Thoracic aorta (tissue), 2 donors: ENCODE measurements at places on chromosomes 5 and 9.

DNA sequence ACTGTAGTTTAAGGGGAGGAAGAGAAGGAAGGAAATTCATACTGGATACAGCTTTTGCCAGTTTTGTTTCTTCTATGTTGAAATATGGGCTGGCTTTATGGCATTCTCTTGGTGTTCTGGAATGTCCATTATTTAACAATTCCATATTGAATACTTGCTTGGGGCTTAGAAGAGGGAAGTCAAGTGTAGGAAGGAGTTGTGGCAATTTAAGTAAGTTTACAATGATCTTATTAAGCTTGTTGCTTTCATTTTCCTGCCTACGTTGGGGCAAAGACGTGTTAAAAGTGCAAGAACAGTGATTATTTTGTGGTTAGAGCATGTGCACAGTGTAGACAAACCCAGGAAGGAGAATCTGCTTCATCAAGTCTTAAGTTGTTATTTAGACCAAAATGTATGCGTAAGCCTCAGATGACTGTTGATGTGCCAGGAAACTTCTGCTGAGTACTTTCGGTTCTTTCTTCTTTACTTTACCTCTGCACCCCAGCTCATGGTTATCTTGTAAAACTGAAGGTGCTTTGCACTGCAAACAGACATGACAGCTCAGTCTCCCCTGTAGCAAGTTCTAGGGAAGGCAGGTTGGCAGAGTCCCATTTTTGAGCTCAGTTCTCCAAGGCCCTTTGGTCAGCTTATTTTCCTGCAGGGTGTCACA is 75.8 kb downstream of the F2RL2 start:
- no peak for DNase-seq

DNA sequence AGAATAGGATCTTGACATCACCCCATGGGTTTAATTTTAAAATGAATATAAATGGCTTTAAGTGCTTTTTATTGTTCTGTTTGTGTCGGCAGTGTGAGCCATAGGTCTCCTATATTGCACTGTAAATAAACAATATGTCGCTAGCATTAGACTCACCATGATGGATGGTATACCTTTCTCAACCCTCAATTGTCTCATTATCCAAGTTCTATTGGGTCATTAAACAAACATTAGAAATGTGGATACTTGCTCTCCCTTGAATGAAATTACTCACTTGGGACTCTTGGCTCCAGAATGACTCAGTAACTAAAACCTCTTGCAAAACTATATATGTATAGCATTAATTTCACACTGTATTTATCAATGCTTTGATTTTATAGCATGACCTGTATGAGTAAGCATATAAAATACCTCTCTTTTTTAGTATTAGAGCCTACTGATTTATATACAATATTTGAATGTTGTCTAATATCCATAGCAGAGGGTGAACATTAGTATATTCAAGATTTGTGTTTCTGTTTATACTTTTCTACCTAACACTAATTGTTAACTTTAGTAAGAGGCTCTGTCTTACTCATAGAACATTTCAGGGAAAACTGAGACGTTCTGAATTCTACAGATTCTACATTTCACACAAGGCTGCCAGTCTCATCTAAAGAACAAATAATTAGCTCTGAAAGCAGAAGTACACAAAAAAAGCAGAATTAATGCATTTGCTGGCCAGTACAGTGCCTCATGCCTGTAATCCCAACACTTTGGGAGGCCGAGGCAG is 303.8 kb upstream of the PRR16 start:
- DNase-seq: no peak

GRCh38 chr5:169656125-169656901 is 19.2 kb downstream of the DOCK2 start:
- DNase-seq: no peak

DNA sequence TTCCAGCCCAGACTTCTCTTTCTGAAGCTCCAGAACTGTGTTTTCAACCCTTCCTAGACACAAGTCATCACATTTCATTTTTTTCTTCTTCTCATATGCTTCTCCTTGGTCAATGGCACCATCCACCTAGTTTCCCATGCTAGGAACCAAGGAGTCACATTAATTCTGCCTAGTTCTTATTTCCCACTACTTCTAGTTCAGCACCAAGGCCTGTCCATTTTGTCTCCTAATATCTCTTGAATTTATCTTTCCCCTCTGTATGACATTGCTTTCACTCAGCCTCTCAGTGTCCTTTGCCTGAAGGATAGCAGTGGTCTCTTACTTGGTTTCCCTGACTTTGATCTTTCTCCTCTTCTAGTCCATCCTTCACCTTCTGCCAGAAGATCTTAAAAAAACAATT is 38.8 kb downstream of the ARHGEF28 start:
- DNase-seq: no peak

DNA sequence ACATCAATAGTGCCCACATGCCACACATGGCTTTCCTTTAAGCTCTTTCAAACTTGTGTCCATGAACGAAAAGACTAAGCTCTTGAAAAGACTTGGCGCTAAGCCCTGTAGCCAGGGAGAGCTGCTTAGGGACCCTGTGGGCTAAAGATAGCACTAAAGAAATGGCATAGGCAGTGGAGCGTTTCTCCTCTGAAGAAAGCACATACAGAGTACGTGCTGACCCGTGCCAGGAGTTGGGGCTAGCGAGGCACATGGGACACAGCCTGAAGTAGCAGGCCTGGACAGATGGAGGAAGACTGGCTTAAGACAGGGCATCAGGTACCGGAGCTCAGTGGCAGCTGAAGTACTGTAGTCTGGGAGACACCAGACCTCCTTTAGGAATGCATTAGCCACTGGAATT is 39.7 kb downstream of the ADGRV1 start:
- no peak for DNase-seq

- DNase-seq: no peak
These were observed 40.0 kb downstream of the PAPPA start for GRCh38 chr9:116193636-116194035.

- DNase-seq: no peak
These were observed 3.4 kb downstream of the FNBP1 start for GRCh38 chr9:130039528-130040147.

- DNase-seq: no peak
These were observed 154.1 kb downstream of the PCSK1 start for GRCh38 chr5:96278981-96279380.

DNA sequence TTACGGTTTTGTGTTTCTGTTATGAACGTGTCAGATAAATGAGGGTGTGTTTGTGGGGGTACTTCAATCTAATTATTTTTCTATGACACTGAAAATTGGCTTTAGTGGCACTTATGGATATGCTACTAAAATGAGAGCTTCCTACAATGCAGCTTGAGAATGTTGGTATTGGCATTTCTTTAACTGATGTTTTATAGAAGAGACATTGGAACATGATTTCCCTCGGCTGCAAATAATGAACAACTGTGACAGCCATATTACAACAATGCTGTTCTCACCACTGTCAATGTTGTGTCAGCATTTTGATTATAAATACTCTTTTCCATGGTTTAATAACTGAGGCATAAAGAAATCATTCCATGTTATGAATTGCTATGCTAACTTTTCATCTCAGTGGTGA is 279.4 kb downstream of the KDM4C start:
- DNase-seq: no peak

DNA sequence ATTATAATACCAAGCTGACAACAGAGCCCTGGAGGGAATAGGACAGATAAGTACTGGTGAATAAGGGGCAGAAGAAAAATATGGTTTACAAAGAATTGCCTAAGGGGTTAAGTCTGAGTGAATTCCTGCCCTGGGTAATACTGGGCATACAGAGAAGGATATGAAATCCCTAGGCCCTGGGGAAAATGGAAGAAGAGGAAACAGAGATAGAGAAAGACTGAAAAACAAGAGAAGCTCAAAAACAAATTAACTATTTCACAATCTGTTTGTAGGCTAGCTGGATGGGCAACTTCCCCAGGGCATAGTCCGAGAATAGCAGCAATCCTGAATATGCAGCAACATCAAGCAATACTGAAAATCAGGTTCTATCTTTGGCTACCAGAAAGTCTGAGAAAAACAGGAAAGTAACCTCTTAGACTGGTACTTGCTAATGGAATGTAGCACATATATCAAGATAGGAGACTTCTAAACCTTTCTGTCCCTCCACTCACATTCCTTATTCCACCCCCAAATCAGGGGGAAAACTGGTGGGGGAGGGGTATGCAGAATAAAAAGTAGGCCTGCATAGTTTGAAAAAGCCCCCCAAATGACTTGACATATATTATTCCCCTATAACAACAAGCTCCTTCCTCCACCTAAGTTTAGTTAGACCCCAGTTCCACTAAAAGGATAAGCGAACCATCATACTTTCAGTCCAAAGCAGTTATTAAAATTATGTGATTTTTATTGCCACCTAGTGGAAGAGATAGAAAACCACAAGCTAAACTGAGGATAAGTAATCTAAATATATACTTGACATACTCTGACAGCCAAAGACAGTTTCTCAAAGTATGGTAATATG is 20.6 kb downstream of the SLC38A9 start:
- DNase-seq: no peak

GRCh38 chr9:92482329-92482728 is at the start of gene ASPN:
TSS of gene ASPN (minus strand) at chr9:92482506.
- DNase-seq: no peak

- DNase-seq: no peak
These were observed 52.9 kb downstream of the GDNF start for GRCh38 chr5:37786862-37787519.
